ENCODE measurements at places on chromosomes 1 and 21.
A peak's percentile ranks its signal among the peaks of the same experiment; 100 is the strongest.

DNA sequence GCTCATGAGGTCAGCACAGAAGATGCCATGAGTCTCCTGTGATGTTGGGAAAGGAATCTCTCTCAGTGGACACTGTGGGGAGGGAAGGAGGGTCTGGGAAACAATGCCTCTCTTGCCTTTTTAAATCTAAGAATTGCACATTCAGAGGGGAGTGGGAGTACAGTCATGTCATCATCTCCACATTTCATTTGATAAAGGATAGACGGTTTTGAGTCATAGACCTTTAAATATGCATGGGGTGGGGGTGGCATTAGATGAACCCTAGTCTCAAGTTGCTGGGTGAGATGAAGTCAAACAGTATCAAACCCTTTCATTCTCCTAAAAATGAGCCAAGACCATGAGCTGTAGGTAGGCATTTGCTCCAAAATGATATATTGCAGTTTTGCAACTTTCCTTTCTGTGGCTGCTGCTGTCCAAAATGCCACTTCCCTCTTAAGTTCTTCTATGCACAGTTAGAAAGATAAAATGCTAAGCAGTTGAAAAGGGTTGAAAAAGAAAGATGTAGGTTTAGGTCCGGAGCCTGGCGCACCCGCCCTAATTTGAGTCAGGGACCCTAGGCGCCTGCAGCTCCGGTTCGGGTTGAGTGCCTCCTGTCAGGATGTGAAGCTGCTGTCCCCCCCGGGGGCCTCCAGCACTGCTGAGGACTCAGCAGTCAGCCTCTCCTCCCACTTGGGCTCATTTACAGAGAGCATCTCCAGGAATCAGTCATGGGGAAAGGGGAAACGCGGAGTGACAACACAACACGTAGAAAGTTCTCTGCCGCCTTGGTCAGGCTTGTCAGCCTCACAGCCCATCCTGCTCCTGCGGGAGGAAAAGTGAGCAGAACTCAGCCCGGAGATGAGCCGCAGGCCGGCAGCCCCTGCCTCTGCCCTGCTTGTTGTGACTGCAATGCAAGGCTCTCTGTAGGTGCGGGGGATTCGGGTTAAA, 479.3 kb upstream of the RUNX1 start:
- peak; percentile 26 for DNase-seq

- peak; percentile 85 for DNase-seq
Observed at GRCh38 chr1:12177999-12178441, 11.2 kb downstream of the TNFRSF1B start.

GRCh38 chr1:70947835-70948234, 99.8 kb downstream of the PTGER3 start:
- DNase-seq: no peak

DNA sequence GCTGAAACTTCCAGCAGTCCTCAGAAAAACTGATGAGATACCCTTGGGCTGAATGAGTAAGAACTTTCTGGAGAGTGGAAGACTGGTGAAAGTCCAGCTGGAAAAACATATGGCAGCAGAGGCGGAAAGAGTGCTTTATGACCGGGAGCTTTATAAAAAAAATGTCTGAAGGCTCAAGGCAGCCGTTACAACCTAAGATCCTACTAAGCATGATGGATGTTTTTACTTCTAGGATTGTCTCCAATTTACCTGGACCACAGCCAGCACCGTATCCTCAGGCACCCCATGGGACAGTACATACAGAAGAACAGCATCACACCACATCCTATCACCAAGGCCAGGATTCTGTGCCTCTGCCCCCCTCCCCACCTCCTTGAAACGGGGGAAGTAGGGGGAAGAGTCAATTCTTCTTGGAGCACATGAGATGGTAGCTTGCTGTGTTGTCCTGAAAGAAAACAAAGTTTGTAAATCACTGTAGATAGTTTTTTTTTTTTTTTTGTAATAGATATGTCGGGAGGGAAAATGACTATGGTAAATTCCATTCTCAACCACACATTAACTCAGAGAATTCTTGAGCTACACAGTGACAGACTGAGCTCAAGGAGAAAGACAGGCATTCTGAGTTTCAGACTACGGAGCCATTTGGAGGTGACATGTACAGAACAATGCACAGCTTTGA, 11.8 kb upstream of the IRF2BP2 start:
- no peak for DNase-seq

DNA sequence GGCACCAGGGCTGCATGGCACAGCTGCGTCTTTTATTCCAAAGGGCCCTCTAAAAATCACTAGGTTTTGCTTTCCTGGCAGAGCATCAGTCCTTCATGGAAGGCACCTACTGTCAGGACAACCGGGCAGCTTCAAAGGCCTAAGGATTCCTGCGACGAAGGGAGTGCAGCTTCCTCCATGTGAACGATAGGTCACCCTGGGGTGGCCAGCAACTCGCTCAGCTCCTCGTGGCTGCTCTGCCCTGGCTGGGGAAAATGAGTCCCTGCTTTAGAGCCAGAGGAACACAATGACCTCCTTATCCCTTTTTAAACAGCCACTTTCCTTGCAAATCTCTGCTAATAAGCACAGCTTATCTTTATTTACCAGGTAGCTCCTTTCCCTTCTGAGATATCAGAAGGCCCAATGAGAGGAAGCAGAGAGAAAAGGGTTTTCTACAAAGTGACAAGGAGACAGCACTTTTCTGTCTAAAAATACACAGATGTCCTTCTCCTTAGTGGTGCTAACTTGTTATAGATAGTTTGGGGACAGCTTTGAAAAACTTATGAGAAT, 71.6 kb upstream of the SMYD2 start:
- no peak for DNase-seq

DNA sequence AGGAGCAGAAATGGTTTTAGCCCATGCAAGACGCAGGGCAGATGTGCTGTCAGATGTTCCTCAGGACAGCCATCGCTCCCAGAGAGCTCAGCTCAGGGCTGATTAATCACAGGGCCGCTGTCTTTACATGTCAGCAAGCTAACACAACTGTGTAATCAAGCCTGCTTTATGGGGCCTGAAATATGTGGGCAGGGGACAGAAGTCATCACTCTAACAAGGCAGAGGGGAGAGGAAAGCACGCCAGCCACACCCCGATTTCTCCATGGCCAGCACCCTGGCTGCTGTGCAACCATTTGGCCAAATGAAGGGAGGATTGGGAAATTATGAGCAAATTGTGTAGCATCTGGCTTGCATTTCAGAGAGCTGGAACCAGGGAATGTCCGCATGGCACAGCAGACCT, 368.8 kb downstream of the NPHP4 start:
- DNase-seq: no peak

- DNase-seq: no peak
Observed at GRCh38 chr1:34292472-34292871, 115.8 kb downstream of the C1orf94 start.

- no peak for DNase-seq
Observed at GRCh38 chr21:43353282-43354025, 73.5 kb downstream of the SIK1 start.

DNA sequence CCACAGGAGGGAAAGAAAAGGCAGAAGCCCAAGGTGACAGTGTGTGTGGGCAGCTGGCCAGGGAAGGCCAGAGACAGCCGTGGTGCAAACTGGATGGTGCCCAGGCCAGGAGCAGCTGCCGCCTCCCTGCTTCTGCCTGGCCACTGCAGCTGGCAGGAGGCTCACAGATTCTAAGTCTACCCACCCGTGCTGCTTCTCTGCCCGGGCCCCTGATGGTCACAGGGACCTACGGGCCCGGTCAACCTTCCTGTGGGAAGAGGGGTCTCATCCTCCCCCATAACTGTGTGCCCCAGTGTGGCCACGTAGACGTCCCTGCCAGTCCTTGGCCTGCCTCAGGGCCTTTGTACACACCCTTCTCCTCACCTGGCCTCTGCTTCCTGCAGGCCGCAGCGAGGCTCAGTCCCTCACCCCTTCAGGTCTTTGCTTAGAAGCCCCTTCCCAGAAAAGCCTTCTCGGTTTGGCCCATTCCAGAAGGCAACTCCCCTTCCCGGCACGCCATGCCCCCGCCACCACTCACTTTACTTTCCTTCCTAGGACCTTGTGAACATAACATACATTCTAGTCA, 192.6 kb upstream of the AJAP1 start:
- no peak for DNase-seq

- no peak for DNase-seq
Observed at GRCh38 chr1:75722966-75723365, 1.5 kb upstream of the ACADM start.

GRCh38 chr1:235415008-235415904, 48.0 kb downstream of the TBCE start:
- DNase-seq: peak; percentile 32

DNA sequence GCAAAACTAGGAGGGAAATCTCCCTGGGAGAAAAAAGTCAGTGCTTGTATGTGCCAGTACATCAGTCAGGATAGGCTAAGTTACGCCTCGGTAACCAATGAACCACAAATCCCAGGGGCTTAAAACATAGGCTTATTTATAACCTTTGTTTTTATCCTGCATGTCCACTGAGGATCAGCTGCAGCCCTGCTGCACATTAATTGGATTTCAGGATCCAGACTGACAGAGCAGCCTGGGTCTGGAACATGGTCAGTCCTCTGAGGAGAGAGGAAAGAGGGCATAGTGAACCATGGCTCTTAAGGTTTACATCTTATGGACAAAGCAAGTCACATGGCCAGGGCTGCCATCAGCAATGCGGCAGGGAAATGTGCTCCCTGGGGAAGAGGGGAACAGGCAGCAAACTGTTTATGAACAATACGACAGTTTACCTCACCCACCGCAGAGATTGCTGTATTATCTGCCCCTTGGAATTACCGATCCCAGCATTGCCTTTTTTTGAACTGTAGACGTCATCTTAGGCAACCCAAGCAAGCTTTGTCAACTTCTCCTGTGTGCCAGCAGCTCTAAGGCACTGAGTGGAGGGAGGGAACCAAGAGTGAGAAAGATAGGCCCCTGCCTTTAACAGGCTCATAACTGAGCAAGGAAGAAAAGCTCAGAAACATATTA, 9.1 kb upstream of the SPRR4 start:
- no peak for DNase-seq

DNA sequence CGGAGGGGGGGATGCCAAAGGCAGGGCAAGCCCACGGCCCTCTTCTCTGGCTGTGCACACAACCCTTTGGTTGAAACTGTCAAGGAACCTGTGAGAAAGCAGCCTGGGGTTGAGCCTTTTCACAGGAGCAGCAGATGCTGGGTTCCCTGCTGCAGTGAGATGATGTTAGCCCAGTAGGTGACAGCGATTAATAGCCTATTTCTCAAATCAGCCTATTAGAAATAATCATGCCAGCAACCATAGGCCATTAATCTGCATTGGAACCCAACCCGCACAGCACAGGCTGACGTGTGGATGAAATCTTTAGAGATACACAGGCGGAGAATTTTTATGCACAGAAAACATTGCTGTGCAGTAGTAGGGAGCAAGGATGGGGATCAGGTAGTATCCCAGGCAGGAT, 637.5 kb downstream of the AJAP1 start:
- no peak for DNase-seq

DNA sequence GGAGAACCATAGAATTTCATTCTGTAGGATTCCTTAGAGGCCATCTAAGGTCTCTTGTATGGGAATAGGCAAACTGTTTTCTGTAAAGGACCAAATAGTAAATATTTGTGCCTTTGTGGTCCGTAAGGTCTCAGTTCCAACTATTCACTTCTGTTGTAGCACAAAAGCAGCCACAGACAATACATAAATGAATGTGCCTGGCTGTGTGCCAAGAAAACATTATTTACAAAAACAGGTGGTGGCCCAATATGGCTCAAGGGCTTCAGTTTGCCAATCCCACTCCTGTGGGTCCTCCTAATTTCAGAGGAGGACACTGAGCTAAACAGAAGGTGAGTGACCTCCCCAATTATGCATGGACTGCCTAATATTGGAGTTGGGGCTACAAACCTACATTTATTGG, 67.6 kb upstream of the EDEM3 start:
- DNase-seq: no peak

GRCh38 chr1:30974536-30974935, 66.0 kb upstream of the SDC3 start:
- DNase-seq: no peak
